Glutamatergic neuron (in vitro differentiated cells): ENCODE measurements at places on chromosomes 4 and X.

DNA sequence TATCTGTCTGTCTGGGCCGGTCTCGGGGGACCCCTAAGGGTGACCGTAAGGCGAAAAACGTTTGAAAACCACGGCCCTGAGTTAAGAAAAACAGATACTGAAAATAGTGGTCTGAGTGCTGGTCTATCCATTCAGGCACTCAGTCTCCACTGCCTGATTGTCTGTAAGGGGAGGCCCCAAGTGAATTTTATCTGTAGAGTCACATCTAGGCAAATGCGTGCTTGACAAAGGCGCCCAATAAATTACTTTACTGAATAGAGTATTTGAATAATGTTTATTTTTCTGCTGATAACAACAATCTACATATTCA, 465 bp downstream of the HNRNPH2 start:
- DNase-seq = no peak

- no peak for DNase-seq
These were observed 3.5 kb downstream of the MND1 start for GRCh38 chr4:153348006-153348405.

DNA sequence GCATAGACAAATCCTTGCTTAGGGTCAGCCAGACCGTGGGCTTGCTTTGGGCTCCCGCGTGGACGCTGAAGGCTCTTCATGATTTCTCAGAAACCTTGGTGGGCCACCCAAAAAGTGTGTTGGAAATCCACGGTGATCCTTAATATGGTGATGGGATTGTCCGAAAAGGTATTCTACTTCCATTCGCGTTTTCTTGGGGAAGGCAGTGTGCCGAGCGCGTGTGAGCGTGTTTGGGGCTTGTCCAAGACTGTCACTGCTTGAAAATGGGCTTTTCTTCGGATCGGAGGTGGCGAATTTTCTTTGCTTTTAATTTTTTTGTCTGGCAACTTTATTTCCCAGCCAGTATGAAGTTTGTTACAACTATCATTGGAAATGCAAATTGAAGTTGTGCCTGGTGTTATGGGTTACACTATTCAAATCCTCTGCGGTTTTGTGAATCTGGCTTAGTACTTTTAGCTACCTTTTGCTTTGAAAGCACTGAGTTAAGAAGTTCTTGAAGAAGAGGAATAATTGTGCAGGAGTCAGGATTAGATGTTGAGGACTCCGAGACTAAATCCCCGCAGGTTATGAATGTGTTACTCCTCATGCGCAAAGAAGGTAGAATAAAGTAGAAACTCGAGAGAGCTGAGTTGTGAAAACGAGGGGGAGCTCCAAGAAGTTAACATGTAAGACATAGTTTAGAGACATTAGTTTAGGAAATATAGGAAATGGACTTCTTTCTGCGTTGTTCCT, 3.2 kb downstream of the SPRY1 start:
- DNase-seq = no peak

- no peak for DNase-seq
These were observed 24.9 kb upstream of the RPL39 start for GRCh38 chrX:119816300-119816699.

DNA sequence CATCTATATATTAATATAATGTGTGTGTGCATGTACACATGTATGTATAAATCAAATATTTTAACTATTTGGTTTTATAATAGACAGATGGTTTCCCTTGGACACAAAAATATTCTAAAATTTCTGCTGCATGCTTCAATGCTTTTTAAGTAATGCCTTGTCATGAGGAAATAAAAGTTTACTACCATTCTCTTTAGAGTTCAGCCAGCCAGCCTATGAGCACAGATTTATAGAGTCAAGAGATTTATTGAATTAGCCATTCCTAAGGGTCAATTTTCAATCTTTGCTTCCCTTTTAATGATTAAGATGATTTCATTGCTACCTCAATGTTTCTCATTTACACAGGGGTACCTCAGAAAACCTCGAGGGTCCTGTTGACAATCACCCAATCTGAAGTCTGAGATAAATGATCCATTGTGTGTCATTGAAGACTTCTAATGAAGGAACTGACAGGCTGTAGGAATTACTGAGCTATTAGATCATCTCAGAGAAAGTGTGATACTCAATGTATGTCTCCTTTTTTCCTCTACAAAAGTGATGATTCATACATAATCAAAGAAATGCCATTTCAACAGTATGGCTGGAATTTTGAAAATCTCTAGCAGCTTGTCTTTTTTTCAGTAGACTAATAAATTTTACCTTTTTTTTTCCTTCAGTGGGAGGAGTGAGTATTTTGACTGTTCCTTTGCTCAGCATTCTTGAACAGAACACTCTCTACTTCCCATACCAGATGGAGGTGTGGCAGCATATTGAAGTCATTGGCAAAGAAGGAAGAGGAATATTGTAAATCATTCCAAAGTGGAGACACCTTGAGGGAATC, 222.6 kb upstream of the PCDH18 start:
- no peak for DNase-seq

- no peak for DNase-seq
These were observed 37.8 kb downstream of the LRP2BP start for GRCh38 chr4:185357733-185358440.

DNA sequence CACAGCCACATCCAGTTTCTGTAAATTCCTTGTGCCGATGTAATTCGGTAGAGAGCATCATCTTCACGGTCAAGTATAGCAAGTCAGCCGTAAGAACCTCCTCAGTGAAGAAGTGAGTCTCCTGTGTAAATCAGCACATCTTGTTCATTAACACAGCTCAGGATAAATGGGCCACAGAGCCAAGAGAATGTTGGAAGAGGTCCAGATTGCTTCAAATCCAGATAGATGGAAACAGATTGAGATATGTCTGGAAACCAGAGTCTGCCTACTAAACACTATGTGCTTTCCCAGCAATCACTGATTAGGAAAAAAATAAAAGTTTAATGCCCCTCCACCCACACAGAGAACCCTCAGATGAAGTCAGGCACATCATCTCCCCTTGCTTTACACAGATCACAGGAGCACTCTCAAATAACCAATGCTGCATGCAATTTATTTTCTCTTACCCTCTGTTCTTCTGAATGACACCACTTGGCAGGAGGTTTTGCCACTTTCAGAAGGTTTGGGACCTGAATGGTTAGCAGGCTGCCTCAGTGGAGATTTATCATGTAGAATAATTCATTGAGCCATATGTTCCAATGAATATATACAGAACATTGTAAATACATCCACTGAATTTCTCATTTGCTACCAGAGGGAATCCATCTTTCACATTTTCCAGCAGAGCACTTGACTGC, 357.7 kb downstream of the C4orf33 start:
- DNase-seq = no peak

GRCh38 chr4:77187322-77187721, 30.3 kb downstream of the CCNG2 start:
- DNase-seq = no peak

- DNase-seq = peak; percentile 56
These were observed 781 bp upstream of the SPON2 start for GRCh38 chr4:1172971-1173757.

DNA sequence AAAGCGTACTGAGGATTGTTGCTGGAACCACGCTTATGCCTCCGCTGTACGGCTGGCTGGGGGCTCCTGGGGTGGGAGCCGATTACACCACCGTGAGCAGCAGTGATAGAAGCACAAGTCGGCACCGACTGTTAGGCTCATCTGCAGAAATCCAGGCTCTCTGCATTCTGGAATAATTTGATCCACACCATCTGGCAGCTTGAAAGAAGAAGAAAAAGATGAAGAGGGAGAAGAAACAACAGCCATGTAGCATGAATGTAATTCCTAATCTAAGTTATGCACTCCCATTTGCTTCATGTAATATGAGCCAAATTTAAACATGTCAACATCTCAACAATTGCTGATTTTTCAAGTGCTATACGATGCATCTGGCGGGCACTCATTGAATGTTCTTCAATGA, 84.6 kb upstream of the DHX15 start:
- no peak for DNase-seq

GRCh38 chr4:125244848-125245450, 69.8 kb upstream of the FAT4 start:
- DNase-seq = no peak

DNA sequence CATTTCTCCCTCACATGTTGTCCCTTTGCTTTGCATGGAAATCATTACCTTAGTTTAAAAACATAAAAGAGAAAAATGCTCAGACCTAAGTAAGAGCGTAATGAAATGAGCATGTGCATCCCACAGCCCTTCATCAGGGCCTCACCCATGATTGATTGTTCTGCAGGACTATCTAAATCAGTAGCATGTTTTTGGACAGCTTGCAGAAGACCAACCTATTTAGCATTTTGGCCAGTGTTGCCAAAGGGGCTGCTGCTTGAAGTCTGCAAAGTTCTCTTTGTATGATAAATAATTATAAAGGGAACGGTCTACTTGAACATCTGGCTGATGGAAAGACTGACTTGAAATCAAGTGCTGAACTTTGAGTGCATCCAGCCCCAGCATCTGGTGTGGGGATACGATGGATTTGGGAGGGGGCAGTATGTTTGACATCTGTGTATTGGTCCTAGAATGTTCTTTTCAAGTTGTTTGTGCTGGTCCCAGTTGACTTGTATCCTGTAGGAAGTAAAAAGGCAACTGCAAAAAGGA, 76.1 kb upstream of the LIMCH1 start:
- no peak for DNase-seq

GRCh38 chr4:7462509-7462971, 27.8 kb upstream of the PSAPL1 start:
- peak; percentile 25 for DNase-seq

GRCh38 chr4:114028071-114028470, 48.6 kb upstream of the ARSJ start:
- no peak for DNase-seq

- no peak for DNase-seq
These were observed 47.7 kb downstream of the C4orf50 start for GRCh38 chr4:5970381-5971077.

DNA sequence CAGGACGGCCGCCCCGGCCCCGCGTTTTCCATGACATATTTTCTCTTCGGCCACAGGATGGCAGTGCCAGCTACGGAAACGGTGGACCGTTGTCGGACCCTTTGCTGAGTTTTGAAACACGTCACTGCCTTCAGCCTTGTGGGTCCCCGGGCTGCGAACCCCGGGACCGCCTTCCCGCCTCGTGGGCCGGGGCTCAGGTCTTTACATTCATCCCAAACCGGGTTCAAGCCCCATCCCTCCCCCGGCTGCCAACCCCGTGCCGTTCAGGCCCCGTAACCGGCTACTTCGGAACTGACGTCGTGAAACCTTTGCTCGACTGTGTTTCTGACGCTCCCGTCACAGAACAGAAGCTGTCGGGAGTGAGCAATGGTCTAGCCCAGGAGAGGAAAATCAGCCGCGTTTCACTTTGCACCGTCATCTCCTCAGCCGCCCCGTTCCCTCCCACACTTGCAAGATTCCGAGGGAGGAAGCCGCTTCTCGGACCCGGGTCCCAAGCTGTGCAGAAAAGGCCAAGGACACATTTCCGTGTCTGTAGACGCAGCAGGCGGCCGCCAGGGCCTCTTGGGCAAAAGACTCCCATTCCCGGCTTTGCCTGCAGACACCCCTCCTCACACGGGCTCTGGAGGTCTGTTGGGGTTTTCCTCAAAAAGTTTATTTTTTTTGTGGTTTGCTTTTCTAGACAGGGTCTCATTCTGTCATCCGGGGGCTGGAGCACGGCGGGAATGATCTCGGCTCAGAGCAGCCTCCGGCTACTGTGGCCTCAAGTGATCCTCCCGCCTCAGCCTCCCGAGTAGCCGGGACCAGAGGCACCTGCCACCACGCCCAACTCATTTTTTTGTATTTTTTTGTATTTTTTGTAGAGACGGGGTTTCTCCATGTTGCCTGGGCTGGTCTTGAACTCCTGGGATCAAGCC, 41.4 kb upstream of the PPP2R3B start:
- peak; percentile 74 for DNase-seq

GRCh38 chr4:82284475-82284857, 89.3 kb downstream of the HNRNPD start:
- no peak for DNase-seq

GRCh38 chr4:176791591-176792325, 964 bp downstream of the VEGFC start:
- peak; percentile 65 for DNase-seq

- DNase-seq = no peak
These were observed 30.6 kb downstream of the HSD17B11 start for GRCh38 chr4:87360338-87360935.
